ENCODE measurements at places on chromosomes 5 and 9.

DNA sequence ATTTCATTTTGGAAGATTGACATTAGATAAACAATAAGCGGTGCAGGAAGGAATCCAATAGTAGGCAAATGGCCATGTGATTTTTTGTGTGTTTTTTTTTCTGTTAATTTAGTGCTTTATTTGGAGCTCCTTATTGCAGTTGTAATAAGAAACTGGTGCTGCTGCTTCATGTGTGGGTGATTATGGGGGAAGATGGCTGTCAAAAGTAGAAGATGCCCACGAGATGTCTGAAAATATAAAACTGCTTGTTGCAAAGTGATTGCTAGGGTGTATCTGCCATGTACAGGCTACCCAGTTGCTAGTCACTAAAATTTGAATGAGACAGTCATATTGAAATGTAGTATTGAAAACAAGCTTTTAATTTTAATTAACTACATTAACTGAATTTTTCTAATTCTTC lies 216.7 kb upstream of the FTMT start:
- no peak for DNase-seq

DNA sequence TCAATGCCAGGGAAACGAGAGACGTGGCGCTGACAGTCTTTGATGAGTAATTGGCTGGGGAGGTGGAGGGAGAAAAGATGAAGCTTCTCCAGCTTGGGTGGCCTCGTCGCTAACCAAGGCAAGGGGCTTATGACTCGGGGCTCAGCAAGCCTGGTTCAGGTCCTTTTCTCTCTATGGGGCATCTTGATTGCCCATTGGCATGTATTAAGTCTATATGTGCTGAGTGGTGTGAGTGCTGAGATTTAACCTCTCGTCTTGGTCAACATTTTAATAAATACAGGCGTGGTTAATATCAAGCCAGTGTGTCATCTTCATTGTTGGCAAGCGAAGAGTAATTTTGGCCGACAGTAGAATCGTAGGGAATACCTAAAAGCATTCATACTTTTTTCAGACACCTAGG lies 85.9 kb downstream of the RAI14 start:
- DNase-seq, result no peak

DNA sequence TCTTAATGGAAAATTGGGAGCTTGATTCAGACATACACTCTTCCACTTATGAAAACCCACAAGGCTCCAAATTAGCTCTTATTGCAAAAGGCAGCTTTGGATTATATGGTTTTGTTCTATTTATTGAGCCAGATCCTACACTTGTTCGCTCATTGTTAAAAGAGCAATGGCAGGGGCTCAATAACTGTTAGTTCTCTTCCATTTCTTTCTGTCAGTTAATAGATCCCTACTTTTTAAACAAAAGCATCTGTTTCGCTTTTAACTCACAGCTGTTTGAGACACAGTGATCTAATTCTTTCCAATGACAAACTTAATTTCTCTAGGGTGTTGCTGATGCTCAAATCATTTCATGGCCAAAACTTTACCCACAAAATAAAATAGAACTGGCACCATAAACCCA lies 11.7 kb downstream of the C5 start:
- no peak for DNase-seq

GRCh38 chr5:142316051-142316450 lies 8.8 kb downstream of the SPRY4 start:
- DNase-seq, result peak; percentile 74

Data from NCI-H1105 (cell line).